ENCODE measurements at places on chromosomes 3 and 15. TPM values are rescaled to one million over a fixed set of nuclear protein-coding genes. Genes with fewer than 3 reads are reported as not detected.

Gene PRSS50
- not detected for total RNA-seq

Gene CPLX3
- total RNA-seq, result not detected

Gene CHRFAM7A
- total RNA-seq, result 11.9 TPM

Gene IL17RB
- 0.96 TPM for total RNA-seq

Gene LRRC34
- 1.0 TPM for total RNA-seq

Gene ACKR2
- total RNA-seq, result 7.8 TPM

Gene SEMA3F
- total RNA-seq, result 39.2 TPM

Gene ANKRD34C
- total RNA-seq, result 0.42 TPM

Gene LRRK1
- 20.0 TPM for total RNA-seq

Gene SNAPC5
- total RNA-seq, result 19.3 TPM

Gene ILDR1
- not detected for total RNA-seq

Gene HOMER2
- total RNA-seq, result 7.1 TPM

Gene RTP1
- total RNA-seq, result 0.48 TPM

Gene C3orf20
- 0.30 TPM for total RNA-seq

Gene ROPN1
- total RNA-seq, result not detected
